AML-193 (cell line): ENCODE measurements at places on chromosomes 16 and 17.

DNA sequence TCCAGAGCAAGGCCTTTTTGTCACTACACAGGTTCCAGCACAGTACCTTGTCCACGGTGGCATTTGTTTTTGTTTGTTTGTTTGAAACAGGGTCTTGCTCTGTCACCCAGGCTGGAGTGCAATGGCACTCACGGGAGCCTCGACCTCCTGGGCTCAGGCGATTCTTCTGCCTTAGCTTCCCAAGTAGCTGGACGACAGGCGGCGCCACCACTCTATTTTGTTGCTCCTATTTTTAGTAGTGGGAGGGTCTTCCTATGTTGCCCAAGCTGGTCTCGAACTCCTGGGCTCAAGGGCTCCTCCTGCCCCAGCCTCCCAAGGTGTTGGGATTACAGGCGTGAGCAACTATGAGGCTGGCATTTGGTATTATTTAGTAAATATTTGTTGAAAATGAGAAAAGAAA is 10.3 kb downstream of the MRC2 start:
- DNase-seq: no peak

DNA sequence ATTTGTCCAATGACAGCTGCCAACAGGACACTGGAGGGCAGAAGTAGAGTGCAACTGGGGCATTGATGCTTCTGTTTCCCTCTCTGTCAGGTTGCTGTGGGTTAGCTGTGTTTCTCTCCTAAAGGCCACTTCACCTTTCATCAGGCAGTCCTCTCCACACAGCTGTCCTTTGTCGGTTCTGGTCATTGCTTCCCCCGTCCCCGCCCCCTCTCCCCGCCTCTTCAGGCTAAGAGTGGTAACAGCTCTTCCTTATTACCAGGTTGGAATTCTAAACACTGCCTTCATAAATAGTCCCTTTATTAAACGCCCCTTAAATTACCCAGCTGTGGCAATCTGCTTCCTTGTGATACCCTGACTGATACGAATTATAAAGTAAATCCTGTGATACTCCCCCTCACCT is 31.8 kb upstream of the NSRP1 start:
- no peak for DNase-seq

GRCh38 chr16:51095084-51095881 is 55.8 kb downstream of the SALL1 start:
- no peak for DNase-seq

GRCh38 chr17:41734949-41735313 is 488 bp upstream of the HAP1 start:
- DNase-seq: no peak

- DNase-seq: peak; percentile 32
Measured at GRCh38 chr17:39485555-39485954, 24.3 kb downstream of the CDK12 start.
